ENCODE measurements at places on chromosomes 1 and 21.

DNA sequence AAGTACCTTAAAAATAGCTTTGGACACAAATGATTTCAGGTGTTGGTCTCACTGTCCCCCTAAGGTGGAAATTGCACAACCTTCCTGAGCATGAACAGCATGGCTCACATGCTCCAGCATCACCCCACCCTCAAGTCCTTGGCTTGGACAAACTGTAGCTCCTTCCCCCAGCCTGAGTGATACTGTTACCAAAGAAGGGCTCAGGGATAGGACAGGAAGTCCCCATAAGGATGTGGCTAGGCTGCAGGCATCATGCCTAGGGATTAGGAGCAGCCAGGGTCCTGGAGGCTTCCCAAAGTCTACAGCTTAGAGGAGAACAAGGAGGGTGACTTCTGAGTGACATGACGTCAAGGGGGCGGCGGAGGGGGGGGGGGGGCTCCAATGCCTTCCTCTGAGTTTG lies 10.1 kb downstream of the FAM78B start:
- DNase-seq = no peak

DNA sequence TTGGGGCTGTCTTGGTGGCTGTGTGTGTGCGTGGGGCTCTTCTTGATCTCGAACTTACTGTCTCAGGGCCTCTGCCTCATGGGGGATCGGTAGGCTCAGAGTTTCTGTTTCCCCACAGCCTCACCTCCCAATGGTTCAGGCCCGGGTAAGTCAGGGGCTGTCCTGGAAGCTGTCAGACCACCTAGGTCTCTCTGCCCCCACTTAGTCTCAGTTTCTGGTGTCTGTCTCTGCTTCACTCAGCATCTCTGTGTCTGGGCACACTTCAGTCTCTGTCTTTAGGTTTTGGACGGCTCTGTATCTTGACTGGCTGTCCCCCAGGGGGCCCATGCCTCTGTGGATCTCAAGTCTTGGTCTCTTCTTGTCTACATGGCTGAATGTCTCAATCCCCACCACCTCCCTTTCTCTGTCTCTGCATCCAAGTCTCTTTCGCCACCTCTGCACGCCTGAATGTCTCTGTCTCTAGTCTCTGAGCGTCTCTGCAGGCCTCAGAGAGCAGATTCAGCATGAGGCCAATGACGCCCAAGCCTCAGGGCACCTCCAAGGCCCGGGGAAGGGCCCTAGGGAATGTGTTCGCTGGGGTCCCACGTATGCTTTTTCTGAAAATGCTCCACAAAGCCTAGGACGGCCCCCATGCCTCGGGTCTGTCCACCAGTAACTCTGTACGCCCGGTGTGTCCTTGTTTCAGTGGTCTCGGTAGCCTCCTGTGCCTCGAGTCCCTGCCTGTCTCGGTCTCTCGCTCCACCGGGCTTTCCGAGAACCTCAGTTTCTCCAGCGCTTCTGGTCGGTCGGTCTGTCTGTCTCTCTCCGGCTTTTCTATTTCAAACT lies 818 bp downstream of the FHL3 start:
- DNase-seq = no peak

- DNase-seq = no peak
These were observed 16.4 kb upstream of the RNF186 start for GRCh38 chr1:19831441-19831840.

GRCh38 chr1:8430476-8430875 lies 112.6 kb downstream of the SLC45A1 start:
- no peak for DNase-seq

DNA sequence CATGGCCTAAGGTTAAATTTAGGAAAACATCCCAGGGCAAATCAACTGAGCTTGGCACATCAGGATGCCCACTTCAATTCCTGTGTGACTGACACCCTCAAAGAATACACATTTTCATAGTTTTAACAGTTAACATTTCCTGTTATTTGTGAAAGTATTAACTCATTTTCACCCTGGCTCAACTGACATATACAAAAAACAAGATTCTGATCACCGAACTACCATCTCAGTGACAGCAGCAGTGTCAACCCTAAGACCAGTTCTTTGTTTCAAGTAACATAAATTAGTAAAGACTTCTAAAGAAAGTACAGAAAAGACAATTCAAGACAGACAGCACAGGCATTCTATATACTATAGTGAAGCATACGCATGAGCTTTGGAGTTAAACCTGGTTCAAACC lies 69.0 kb upstream of the SDC3 start:
- no peak for DNase-seq

GRCh38 chr1:14367451-14367850 lies 231.0 kb upstream of the KAZN start:
- DNase-seq = no peak

Data from NCI-H69 (cell line).